ENCODE measurements at places on chromosomes 3 and 15.
A peak's percentile ranks its signal among the peaks of the same experiment; 100 is the strongest.

DNA sequence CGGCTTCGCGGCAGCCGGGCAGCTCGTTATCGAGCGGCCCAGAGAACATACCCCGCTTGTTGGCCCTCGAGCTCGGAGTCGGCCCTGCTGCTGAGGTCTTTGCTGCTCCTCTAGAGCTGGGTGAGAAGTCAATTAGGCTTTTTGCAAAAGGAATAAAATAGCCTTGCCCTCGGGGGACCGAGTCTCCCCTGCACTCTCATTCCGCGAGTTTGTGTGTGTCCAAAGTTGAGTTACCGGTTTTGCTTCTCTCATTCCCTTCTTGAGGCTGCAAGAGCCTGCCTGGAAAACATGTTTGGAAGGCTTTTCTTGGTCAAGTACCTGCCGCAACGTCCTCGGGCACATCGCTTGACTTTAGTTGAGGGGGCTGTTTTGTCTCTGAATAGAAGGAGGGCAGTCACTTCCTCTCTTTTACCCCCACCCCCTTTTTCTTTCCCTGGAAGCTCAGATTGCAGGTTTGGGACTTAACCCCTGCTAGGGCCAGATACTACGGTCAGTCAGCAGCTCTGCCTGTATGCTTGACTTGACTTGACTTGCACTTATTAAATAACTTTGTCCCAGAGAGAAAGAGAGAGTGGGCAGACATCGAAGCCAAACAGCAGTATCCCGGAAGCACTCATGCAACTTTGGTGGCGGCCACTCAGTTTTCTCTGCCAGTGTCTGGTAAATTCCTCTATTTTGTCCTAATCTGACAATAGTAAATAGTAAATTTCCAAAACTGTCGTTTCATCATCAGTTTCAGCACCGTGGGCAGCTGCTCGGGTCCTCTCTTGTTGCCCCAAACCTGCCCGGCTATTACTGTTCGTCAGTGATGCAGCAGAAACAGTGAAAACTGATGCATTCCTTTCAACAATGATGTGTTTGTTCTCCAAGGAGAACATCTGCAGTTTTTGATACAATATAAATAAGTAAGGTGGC, 609 bp downstream of the RNF13 start:
- no peak for DNase-seq

DNA sequence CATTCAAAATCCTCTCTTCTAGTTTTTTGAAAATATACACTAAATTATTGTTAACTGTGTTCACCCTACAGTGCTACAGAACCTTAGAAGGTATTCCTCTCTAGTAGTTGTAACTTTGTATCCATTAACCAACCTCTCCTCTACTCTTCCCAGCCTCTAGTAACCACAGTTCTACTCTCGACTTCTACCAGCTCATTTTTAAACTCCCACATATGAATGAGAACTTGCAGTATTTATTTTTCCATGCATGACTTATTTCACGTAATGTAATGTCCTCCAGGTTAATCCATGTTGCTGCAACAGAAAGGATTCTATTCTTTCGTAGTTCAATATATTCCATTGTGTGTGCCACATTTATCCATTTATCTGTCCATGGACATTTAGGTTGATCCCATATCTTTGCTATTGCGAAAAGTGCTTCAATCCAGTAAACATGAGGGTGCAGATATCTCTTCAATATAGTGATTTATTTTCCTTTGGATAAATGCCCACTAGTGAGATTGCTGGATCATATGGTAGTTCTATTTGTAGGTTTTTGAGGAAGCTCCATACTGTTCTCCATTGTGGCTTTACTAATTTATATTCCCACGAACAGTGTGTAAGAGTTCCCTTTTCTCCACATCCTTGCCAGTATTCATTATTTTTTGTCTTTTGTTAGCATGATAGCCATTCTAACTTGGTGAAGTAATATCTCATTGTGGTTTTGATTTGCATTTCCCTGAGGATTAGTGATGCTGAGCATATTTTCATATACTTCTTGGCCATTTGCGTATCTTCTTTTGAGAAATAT, 113.7 kb upstream of the SMAD3 start:
- no peak for DNase-seq

DNA sequence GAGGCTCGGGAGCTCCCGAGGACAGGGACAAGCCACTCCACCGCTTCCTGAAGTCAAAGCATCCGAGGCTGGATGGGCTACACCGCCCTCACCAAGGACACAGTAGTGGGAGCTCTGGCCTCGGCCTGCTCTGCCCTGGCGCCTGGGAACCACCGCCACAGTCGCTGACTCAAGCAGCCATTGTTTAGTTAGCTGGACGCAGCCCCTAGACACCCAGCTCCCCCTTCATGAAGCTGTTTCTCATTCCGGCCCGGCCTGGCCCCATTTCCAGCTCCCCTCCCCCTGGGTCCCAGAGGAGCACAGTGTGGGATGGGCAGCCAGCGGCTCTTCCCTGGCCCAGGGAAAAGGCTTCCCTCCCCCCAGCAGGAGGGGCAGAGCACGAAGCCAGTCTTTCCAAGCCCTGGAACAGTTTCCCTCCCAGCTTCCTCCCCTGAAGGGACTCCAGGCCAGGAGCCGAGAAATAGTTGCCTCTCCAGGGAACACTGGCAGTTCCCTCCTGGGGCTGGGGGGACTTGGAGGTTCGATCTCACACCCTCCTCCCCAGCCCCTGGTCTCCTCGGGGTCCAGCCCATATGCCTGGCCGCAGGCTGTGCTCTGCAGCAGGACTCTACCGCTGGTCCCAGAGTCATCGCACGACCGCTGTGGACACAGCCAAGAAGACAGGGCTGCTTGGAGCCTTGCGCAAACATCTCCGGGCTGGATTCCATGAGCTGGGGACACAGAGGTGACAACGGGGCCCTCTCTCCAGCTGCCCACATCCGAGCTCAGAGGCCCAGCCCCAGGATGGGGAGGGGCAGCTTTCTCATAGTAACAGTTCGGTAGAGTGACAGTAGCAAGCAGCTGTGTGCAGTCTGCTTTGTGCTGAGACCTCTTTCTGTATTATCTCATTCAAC, 10.0 kb downstream of the PLXND1 start:
- no peak for DNase-seq

GRCh38 chr3:37590328-37591079, 271.2 kb upstream of the CTDSPL start:
- DNase-seq, result no peak

- DNase-seq, result no peak
These were observed 10.2 kb upstream of the DLG1 start for GRCh38 chr3:197308591-197308990.

GRCh38 chr3:118682921-118683320, 351.7 kb downstream of the IGSF11 start:
- DNase-seq, result no peak

- DNase-seq, result no peak
These were observed 39.6 kb upstream of the SLCO3A1 start for GRCh38 chr15:91813924-91814323.

GRCh38 chr3:37498126-37499039, 324.0 kb upstream of the LRRFIP2 start:
- DNase-seq, result no peak

DNA sequence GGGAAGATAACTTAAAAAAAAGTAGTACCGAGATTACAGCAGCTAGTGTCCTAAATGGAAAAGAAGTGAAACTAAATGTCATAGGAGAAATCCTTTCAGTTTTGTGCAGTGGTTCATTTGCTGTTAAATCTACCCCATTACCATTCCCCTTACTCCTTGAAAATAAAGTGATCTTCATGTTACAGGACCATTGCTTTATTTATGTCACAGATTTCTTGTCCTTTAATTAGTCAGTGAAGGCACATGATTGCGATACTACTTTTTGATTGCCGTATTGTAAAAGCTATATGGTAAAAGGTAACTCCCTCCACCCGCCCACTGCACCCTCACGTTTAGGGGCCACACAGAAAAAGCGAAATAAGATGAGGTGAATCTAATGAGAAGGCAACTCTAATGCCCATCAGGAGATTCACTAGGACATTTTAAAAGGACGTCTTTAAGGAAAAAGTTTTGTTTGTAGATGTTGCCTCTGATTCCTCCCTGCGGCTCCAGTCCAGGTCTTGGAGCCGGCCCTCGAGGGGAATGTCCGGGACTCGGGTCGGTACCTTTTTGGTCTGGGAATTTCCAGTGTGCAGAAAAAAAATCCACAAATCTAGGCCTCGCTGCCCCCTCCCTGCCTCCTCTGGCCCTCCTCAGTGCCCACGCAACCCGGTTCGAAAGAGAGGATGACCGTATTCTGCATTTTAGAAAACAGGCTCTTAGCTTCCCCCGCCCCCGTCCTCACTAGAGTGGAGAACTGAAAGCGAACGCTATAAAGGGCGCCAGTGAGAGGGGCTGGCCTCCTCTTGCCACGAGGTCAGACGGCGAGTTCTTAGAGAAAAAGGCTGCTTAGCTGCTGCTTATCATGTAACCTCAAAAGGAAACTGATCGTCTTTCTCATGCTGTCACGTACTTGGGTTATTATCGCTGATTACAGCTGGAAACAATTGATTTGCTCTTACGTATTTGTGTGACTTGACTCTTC, 21.8 kb upstream of the NFKBIZ start:
- DNase-seq, result peak; percentile 55

- DNase-seq, result no peak
These were observed 103.7 kb downstream of the MEX3B start for GRCh38 chr15:81942157-81942556.

GRCh38 chr3:38843898-38844297, 27.9 kb upstream of the SCN10A start:
- DNase-seq, result no peak

GRCh38 chr3:110419601-110420000, 652.0 kb upstream of the NECTIN3 start:
- no peak for DNase-seq

GRCh38 chr3:161990036-161990435, 493.4 kb downstream of the OTOL1 start:
- DNase-seq, result no peak

DNA sequence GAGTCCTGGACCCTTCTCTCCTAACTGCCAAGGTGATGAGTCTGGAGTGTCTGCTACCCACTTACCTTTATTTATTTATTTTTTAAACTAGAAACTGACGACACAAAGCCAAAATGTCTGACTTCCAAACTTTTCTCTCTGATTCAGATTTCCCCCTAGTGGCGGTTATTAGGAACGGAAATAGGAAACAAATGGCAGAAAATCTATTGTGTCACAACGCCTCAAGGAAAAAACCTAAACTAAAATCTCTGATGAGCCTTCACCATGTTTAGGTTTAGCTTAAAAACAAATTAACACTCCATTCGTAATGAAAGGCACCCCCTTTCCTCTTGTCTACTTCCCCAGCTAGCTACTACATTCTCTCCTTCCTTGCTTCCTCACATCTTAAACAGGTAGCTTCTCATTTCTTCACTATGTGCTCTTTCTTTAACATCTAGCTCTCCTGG, 94.0 kb upstream of the MEX3B start:
- no peak for DNase-seq

DNA sequence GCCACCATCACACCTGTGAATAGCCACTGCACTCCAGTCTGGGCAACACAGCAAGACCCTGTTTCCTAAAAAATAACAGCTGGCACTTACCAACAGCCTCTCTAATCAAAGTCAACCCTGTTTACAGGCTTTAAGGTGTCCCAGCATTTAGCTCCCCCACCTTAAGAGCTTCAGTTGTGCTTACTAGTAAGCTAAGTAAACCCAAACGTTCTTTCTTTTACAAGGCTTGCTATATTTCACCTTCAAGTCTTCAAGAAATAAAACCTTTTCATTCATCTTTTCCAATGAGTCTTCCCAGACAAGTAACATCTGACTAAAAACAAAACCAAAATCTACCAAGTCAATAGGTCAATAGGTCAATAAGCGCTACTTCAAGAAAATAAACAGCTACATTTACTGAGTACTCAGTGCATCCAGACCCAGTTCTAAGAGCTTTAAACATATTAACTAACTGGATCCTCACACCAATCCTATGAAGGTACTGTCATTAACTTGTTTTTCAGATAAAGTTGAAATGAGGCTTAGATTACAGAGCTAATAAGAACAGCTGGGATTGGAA, 62.4 kb downstream of the PBRM1 start:
- DNase-seq, result no peak

DNA sequence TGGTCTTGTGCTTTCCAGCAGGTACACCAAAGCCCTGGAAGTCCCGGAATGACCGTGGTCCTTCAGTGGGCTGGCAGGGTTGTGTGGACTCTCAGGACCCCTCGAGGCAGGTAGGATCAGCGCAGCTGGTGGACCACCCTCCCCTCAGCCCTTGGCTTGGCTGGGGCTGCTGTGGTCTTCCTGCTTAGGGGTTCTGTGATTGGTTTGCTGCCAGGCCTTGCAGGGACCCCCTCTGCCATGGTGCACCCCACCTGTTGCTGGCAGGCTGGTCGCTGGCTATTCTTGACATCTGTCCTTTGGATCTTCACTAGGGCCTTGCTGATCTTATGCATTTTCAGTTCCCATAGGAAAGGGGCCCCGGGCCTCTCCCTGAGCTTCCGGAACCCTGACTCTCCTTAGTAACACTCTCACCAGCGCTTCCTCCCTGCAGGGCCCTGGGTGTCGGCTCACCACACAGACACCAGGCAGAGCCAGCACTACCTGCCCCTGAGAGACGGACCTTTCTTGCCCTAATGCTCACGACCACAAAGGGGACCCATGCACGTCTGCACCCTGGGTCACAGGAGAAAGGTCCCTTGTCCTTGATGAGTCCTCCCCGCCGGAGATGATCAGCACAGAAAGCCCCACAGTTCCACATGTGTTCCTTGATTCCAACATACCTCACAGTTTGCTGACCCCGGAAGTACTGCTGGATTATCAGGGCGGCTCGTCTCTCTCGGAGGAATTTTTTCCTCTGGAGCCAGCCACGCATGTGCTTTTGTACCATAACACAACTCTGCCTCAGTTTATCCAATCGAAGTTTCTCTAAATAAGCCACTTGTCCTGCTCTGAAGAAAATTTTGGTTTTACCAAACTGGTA, 51.7 kb downstream of the MYO5C start:
- no peak for DNase-seq

- no peak for DNase-seq
These were observed 63.4 kb downstream of the LRIG1 start for GRCh38 chr3:66437341-66437929.

GRCh38 chr3:61060411-61060861, 190.8 kb downstream of the FHIT start:
- no peak for DNase-seq

GRCh38 chr3:127847236-127847720, 25.0 kb upstream of the MGLL start:
- no peak for DNase-seq

GRCh38 chr3:148551767-148552260, 145.9 kb upstream of the AGTR1 start:
- no peak for DNase-seq

- no peak for DNase-seq
These were observed 318.1 kb upstream of the GRM7 start for GRCh38 chr3:6542795-6543194.
